ENCODE measurements at places on chromosomes 11 and 22. TPM values are rescaled to one million over a fixed set of nuclear protein-coding genes. Genes with fewer than 3 reads are reported as not detected.

DNA sequence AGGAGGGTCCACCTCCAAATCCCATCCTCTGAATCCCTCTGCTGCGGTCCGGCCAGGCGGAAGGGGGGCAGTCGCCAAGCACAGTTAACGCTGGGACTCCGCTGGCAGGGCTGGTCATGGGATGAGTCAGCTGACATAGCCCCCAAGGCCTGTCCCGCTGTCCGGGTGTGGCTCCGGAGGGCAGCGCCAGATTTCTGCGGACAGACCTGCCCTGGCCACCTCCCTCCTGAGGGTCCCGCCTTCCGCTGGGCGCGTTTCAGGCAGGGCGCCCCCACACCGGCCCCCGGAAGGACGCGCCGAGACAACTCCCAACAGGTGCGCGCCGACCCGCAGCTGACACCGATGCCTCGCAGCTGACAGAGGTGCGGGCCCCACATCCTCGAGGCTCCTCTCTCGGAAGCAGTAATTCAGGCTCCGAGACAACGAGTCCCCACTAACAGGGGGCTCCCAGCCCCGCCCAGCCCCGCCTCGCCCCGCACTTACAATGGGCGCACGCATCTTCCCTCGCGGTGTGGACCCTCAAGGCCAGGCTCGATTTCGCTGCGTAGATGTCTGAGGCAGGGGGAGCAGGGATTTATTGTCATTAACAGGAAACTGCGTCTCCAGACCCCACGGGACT lies 607 bp downstream of the PLAAT3 start:
- H3K4me1 ChIP-seq, result peaks cover 32% of the 10 kb centered on the region
- H3K27ac ChIP-seq, result peak overlapping the region; percentile 67
- DNase-seq, result no peak
- H3K4me3 ChIP-seq, result peak overlapping the region; percentile 69
- no peaks in the 10 kb centered on the region for H3K36me3 ChIP-seq

The TSSK2 gene
- total RNA-seq, result not detected

The SLC22A9 gene
- total RNA-seq, result not detected

DNA sequence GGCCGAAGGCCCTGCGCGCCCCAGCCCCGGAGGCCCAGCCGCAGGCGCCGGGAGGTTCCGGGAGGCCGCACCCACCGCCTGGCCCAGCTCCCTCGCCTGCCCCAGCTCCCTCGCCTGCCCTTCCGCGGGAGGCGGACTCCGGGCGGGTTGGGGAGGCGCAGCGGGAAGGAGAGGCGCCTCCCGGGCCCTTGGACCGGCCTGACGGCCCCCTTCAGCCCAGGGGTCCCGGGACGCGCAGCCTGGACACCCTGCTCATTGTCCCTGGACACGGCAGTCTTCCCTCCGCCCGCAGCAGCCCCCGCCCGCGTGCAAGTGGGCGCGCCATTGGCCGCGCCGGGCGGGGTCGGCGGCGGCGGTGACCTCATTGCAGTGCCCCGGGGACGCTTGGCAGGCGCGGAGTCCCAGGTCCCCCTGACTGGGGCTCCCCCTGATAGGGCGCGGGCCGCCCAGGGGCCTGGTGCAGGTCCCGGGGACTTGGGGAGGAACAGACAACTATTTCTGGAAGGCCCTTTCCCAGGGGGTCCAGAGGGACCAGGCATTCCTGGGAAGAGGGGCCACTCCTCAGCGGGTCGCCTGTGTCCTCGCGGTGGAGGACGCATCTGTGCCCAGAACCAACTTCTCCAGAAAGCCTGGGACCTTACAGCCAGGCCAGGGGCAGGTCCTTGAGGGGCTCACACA lies 501 bp downstream of the CD151 start:
- peak overlapping the region; percentile 94 for H3K4me3 ChIP-seq
- no peak for DNase-seq
- H3K4me1 ChIP-seq, result peaks cover 86% of the 10 kb centered on the region
- H3K36me3 ChIP-seq, result no peaks in the 10 kb centered on the region

GRCh38 chr11:12717851-12718291 lies 43.6 kb downstream of the TEAD1 start:
- H3K27ac ChIP-seq, result no peak overlapping the region
- no peak for DNase-seq
- H3K4me1 ChIP-seq, result peaks cover 12% of the 10 kb centered on the region
- H3K36me3 ChIP-seq, result no peaks in the 10 kb centered on the region
- no peak overlapping the region for H3K4me3 ChIP-seq
- no peaks in the 10 kb centered on the region for H3K27me3 ChIP-seq

The SLC5A12 gene
- total RNA-seq, result not detected

The GLYATL2 gene
- not detected for total RNA-seq

DNA sequence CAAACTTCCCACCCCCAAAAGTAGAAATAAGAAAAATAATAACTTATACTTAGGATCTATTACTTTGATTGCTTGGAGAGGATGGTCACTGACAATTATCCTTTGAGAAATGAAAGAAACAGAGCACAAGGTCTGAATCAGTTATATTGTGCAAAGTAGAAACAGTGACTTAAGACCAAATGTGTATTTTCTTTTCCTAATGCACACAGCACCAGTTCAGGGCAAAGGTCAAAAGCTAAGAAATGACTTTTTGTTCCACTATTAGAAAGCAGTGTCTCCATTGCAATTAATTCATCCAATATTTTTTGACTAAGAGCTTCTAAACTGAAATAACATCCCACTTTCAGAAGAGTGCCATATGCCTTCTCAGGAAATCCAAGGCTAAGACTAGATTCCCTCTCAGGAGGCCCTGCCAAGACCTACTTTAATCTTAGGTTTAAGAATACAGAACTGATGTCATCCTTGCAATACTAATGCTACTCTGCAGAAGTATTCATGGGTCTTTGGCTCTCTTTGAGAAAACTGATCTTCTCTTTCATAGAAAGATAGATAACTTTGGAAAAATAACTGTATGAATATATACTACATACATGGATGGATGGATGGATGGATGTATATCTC lies 147.0 kb downstream of the APOL5 start:
- no peaks in the 10 kb centered on the region for H3K36me3 ChIP-seq
- no peaks in the 10 kb centered on the region for H3K27me3 ChIP-seq
- DNase-seq, result no peak
- H3K27ac ChIP-seq, result no peak overlapping the region
- no peak overlapping the region for H3K4me3 ChIP-seq

The RGL4 gene
- total RNA-seq, result not detected

DNA sequence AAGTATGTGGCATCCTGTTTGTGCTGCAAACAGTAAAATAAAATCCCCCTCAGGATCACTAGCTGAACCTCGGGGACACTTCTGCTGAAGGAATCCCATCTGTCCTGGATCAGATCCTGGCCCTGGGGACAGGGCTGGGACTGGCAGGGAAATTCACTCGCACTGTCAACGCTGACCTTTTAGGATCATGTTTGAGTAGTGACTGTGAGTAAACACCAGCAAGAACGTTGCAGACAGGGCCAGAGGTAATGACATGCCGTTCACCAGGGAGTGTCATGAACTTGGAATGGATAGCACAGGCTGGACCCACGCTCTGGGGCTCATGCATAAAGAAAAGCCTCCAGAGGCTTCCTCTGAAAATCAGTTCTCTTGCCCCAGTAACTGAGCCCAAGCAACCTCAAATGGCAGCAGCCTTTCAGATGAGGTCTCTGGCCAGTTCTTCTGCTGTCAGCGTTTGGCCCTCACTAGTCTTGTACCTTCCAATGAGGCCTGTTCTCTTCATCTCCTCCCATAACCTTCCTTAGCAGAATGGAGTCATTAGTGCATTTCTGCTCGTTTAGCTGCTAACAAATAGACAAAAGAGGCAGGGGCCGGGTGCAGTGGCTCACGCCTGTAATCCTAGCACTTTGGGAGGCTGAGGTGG lies 51.0 kb upstream of the BARX2 start:
- no peak for DNase-seq
- H3K4me3 ChIP-seq, result no peak overlapping the region
- peak overlapping the region; percentile 27 for H3K27ac ChIP-seq
- H3K36me3 ChIP-seq, result no peaks in the 10 kb centered on the region

DNA sequence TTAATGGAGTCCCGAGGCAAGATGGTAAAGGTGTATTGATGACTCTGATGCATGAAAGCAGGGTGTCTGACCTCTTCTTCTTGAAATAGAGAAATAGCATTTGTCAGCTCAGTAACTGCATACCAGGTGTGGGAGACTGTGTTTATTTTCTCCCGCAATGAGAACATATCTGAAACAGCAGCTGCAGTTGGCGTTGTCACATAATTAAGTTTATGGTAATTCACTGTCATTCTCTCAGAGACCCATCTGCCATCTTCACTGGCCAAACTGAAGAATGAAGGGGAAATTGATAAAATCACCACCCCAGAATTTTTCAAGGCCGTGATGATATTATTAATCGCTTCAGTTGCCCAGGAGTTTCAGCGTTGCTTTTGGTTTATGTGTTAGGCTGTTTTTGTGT lies 20.1 kb upstream of the MCHR1 start:
- peaks cover 10% of the 10 kb centered on the region for H3K4me1 ChIP-seq
- H3K36me3 ChIP-seq, result no peaks in the 10 kb centered on the region
- no peak overlapping the region for H3K27ac ChIP-seq
- no peak overlapping the region for H3K4me3 ChIP-seq
- H3K27me3 ChIP-seq, result no peaks in the 10 kb centered on the region

Data from vagina (tissue), 2 donors.